ENCODE measurements at places on chromosomes 4 and X.

GRCh38 chrX:25206778-25207177, 191.0 kb upstream of the ARX start:
- peak; percentile 55 for DNase-seq

GRCh38 chr4:138162259-138162658, 79.9 kb downstream of the SLC7A11 start:
- no peak for DNase-seq

DNA sequence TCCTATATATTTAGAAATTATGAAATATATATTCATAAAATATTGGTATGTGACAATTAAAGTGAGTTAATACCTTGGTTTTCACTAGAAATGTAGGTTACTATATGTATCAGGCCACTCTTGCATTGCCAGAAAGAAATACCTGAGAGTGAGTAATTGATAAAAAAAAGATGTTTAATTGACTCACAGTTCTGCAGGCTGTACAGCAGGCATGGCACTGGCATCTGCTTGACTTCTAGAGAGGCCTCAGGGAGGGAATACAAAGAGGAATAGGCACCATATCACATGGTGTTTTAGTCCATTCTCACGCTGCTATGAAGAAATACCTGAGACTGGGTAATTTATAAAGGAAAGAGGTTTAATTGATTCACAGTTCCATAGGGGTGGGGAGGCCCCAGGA, 1560.6 kb downstream of the STIM2 start:
- no peak for DNase-seq

- DNase-seq = no peak
Measured at GRCh38 chr4:142473960-142474338, 372.2 kb downstream of the INPP4B start.

DNA sequence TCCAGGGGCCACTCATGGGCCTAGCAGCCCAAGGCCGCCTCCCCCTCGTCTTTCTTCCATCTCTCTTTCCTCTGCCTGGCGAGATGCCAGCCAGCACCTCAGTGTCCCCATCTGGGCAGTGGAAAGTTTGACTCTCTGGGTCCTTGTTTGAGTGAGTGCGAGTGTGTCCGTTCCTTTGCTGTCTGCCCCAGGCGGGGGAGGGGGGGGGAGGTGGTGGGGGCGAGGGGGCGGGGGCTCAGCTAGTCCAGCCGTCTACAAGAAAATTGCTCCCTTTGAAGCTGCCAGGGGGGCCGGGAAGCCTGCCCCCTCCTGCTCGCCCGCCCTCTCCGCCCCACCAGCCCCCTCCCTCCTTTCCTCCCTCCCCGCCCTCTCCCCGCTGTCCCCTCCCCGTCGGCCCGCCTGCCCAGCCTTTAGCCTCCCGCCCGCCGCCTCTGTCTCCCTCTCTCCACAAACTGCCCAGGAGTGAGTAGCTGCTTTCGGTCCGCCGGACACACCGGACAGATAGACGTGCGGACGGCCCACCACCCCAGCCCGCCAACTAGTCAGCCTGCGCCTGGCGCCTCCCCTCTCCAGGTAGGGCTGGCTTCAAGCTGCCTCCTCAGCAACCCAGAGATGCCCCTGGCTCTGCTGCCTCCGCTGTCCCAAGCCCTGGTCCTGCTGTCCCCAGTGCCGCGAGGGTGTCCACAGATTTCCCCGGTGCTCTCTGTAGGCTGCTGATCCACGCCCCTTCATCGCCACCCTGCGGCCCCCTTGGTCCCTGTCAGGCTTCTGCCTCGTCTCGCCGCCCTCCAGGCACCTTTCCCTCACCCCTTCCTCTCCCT, at the start of gene BGN:
Gene BGN, plus strand, starts transcription at position 440 of the 821 bp plus-strand sequence. CDS start 9,652 bp downstream, outside the sequence.
- DNase-seq = no peak

DNA sequence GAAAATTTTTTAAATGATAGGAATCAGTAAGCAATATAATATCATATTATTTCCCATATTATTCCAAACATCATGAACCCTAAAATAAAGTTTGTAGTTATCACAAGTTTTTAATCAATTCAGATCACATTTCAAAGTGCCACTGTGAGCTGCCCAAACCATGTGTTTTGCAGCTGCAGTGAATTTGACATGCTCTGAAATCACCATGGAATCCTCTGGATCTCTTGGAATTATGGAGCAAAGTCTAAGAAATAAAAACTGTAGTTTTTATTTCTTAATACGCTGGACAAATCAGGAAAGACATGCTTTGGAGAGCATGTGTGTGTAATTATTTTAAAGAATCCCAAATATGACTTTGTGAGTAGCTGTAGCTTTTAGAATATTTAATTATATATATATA, 262.7 kb downstream of the ANKRD50 start:
- DNase-seq = no peak

DNA sequence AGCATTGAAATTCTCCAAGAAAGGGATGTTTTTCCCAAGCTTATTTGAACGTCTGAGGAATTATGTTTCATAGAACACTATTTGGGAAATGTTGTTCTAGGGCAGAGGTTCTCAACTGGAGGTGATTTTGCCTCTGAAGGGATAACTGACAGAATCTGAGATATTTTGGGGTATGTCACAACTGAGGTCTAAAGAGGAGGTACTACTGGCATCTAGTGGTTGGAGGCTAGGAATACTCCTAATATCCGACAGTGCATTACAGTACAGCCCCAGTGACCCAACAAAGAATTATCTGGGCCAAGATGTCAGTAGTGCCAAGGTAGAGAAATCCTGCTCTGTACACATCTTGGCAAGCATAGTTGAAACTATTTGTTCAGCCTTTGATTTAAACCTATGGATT, 6.4 kb downstream of the HSPA4L start:
- no peak for DNase-seq

All from kidney epithelial cell (primary cell).